SK-MEL-5 (cell line): ENCODE measurements at places on chromosomes 2 and 18. TPM values are rescaled to one million over a fixed set of nuclear protein-coding genes. Genes with fewer than 3 reads are reported as not detected.

The GPR45 gene
- total RNA-seq, result 0.21 and 0.98 TPM in 2 replicates

The CIB4 gene
- total RNA-seq, result not detected in 2 replicates

The STK11IP gene
- total RNA-seq, result 13.9 and 14.7 TPM in 2 replicates

The TMEM163 gene
- total RNA-seq, result 0.05 TPM in 1 of 2 replicates, not detected in the other

The NOSTRIN gene
- not detected in 2 replicates for total RNA-seq

The GREB1 gene
- 57.6 and 72.2 TPM in 2 replicates for total RNA-seq

The VIT gene
- total RNA-seq, result not detected in 2 replicates

The CAMKMT gene
- 6.4 and 10.7 TPM in 2 replicates for total RNA-seq

The NPHP1 gene
- total RNA-seq, result 2.6 TPM in 2 replicates

The ZBTB7C gene
- 0.16 TPM in 1 of 2 replicates, not detected in the other for total RNA-seq

The UGT1A5 gene
- not detected in 2 replicates for total RNA-seq

The TRIM43 gene
- not detected in 2 replicates for total RNA-seq
